ENCODE measurements at places on chromosomes 11 and 22.

DNA sequence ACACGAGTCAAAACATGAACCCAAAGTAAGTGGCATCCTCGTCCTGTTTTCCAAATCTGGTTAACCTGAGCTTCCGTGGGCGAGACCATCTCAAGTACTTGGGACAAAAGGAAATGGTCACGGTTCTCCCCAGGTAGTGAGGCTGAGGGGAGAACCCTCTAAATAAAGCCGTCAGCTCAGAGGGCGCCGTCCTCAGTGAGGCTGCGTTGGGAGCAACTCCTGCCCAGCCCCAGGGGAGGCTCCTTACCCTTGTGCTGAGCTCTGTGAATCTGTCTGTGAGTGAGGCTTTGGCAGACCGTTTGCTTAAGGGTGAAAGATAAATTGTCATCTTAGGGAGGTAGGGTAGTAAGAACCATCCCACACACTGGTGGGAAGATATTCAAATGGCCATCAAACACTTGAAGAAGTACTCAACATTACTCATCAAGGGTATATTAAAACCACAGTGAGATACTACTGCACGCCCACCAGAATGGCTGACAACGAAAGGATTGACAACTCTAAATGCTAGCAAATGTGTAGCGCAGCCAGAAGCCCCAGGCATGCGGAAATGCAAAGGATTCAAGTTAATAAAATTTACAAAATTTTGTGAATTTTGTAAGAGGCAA lies 321.0 kb downstream of the TBC1D22A start:
- DNase-seq, result no peak

DNA sequence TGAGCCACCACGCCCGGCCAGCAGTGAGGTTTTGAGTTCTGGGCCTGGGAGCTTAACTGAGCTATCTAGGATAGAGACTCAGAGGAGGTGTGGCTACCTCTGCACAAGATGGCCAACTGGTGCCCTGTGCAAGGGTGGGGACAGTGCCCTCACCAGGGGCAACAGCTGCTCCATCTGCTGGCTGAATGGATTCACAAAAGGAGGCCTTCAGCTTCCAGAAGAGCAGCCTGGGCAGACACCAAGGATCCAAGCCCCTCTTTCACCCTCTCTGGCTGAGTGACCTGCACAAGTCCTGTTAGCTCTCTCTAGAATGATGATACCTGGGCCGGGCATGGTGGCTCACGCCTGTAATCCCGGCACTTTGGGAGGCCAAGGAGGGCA lies 33.5 kb upstream of the BAIAP2L2 start:
- no peak for DNase-seq

- DNase-seq, result no peak
These were observed 361.2 kb downstream of the MN1 start for GRCh38 chr22:27440304-27440865.

DNA sequence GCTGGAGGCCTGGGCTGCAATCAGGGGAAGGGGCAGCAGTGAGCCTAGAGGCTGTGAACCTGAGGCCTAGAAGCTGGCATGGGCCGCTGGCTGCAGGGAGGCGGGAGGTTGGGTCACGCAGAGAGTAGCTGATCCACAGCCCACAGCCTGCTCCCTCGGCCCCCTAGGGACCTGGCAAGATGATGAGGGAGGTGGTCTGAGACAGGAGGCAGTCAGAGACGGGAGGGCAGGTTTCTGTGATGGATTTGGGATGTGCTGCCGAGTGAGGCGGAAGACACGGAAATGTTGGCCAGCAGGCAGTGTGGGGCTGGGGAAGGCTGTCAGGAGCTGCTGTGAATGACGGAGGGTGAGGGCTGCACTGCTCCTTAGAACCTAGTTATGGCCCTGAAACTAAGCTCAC lies 22.7 kb downstream of the LRFN4 start:
- no peak for DNase-seq

- DNase-seq, result peak; percentile 62
These were observed 49.7 kb downstream of the OTOG start for GRCh38 chr11:17596711-17597110.

DNA sequence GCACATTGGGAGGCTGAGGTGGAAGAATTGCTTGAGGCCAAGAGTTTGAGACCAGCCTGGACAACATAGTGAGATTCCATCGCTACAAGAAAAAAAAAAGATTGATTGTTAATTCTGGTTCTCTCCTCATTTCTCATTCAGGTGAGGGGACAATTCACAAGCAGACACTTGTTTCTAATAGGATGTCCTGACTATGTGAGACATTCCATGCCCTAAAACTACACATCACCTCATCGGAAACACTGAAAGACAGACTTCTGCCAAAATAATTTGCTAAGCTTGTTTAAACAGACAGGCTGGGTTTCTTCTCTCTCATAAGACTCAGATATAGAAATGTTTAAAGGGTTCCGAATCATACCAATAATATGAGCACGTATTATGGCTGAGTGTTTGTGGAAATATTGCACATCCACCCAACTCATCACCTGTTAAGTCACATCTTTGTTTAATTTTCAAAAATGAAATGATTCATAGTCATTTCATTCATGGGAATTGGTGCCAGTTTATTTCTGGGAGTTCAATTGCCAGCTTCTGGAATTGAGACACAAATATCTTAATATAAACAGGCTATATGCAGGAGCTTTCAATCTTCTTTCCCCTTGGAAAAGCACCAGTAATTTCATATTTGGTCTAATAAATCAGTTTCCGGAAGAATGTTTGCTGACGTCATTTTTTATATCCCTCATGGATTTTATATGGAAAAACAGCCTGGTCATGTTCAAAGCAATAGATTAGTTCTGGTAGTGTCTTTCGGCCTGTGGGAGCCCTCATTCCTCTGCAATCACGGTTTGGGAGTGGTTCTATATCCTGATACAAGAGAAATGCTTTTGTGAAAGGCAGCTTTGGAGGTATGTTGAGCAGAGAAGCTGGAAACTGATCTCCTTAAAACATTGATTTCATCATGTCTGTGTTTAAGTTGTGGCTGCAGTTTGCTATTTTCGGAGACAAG lies 87.0 kb downstream of the BDNF start:
- no peak for DNase-seq

DNA sequence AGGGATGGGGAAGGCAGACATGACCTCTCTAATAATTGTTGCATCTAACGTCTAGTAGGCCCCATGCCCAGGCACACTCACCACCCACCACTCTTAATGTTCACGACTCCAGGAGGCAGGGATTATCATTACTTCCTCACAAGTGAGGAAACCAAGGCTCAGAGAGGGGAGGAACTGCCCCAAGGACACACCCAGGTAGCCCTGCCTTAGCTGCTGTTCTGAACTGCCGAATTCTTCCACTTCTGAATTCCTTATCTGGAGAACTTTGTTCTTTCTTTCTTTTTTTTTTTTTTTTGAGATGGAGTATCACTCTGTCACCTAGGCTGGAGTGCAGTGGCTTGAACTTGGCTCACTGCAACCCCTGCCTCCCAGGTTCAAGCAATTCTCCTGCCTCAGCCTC lies 16.7 kb downstream of the SLCO2B1 start:
- no peak for DNase-seq

GRCh38 chr22:50734986-50735738 lies 2.8 kb upstream of the ACR start:
- peak; percentile 38 for DNase-seq

DNA sequence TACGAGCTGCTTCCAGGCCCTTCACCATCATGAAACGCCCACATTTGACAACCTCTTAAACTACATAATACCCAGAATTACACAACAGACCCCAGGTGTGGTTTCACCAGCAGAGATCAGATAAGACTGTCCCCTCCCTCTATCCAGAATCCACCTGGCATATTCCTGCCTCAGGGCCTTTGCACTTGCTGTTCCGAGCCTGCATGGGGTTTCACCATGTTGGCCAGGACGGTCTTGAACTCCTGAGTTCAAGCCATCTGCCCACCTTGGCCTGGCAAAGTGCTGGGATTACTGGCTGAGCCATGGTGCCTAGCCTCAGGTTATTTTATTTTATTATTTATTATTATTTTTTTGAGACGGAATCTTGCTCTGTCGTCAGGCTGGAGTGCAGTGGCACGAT lies 73.4 kb downstream of the FBXO7 start:
- DNase-seq, result peak; percentile 24

DNA sequence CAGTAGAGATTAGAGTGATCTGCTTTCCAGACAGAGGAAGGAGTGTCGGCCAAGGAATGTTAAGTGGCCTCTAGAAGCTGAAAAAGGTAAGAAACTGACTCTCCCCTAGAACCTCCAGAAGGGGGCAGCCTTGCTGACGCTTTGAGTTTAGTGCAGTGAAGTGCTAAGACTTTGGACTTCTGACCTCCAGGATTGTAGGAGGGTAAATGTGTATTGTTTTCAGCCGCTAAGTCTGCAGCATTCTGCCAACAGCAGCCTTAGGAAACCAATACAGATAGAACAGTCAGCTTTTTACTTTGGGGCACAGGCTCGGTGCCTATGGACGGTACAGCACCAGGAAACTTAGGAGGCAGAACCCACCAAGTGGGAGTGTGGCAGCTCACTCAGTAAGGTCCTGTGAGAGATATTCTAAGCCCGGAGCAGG lies 3.6 kb upstream of the TBC1D22A start:
- DNase-seq, result peak; percentile 81

DNA sequence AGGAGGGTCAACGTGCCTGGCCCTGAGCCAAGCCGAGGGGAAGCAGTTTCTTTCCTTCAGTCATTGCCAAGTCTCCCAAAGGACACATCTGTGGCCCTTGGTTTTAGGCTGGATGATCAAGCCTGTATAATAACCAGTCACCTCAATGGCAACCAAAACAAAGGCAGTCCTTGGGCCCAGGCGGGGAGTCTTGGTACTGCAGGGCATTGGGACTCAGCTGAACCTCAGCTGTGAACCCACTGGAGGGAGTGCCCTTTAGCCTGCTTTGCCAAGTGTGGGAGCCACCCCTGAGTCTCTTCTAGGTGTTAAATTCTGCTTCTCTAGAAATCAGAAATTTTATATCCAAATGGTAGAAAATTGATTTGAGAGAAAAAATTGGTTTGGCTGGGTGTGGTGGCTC lies 36.9 kb downstream of the CPT1A start:
- no peak for DNase-seq

DNA sequence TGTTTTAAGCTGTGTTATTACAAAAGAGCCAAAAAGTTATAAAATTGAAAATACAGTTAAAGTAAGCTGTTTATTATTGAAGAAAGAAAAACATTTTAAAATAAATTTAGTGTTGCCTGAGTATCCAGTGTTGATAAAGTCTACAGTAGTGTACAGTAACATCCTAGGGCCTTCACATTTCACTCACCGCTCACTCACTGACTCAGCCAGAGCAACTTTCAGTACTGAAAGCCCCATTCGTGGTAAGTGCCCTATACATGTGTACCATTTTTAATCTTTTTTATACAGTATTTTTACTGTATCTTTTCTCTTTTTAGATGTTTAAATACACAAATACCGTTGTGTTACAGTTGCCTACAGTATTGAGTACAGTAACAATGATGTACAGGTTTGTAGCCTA lies 35.0 kb downstream of the POLD3 start:
- DNase-seq, result no peak

DNA sequence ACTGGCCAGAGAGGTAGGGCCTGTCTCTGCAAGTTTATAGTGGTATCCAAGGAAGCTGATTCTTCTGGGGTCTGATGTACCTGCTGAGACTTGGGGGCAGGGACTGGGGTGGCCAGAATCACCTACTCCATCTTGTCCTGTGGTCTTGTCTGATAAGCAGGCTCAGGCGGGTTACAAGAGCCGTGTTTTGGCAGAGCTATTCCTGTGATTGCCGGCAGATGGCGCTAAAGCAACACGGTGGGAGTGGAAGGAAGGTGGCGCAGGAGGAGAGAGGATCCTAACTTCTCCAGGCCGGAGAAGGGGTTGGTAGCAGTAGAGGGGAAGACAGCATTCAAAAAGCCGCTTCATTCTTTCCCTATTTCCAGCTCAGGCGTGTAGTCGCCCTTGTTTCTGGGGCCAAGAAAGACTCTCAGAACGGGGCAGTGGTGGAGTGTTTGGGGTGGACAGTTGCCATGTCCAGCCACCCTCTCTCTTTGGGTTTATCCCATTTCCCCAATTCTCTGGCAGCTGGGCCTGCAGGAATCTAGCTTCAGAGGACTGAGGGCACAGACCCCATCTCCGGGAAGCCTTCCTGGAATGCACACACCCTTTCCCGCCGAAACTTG lies 15.1 kb downstream of the CHRM1 start:
- DNase-seq, result peak; percentile 92

- no peak for DNase-seq
These were observed 35.5 kb upstream of the CCDC188 start for GRCh38 chr22:20186183-20186870.

DNA sequence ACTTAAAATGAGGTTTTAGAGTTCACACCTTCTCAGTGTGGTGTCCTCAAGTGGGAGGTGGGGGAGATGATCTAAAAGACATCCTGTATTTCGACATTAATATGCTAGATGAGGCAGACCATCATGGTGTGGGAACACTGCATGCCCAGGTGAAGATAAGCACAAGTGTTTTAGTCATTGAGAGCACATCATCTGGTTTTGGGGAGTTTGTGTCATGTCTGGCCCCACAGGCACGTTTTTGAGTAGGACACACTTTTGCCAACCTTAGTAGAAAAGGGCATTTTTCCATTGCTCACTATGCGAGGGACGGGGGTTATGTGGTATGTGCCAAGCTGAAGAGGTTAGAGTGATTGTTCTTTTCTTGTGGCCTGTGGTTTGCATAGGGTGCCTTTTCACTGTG lies 189.3 kb downstream of the DBX1 start:
- DNase-seq, result no peak

- peak; percentile 90 for DNase-seq
These were observed 38.5 kb upstream of the CYP2D6 start for GRCh38 chr22:42169055-42169469.

GRCh38 chr22:28977481-28977971 lies 84.1 kb downstream of the C22orf31 start:
- no peak for DNase-seq

DNA sequence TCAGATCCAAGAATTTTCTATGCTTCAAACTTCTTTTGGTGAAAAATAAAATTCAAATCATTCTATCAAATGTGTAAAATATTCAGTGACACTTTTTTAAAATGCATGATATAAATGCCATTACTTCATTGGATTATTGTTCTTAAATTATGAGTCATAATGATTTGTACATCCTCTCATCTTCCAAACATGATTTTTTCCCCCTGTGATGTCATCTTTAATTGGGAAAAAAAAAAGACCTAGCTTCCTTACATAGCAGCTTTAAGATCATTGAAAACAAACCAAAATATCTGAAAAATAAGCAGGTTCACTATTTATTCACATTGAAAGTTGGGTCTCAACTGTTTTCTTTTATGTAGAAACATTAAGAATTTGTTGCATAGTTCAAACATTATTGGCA lies 1549.4 kb downstream of the LRRC4C start:
- no peak for DNase-seq
